ENCODE measurements at places on chromosomes 4 and X.

GRCh38 chr4:153159728-153160221, 44.5 kb upstream of the TRIM2 start:
- DNase-seq: no peak

GRCh38 chrX:20001588-20001987, 10.7 kb upstream of the BCLAF3 start:
- DNase-seq: no peak

DNA sequence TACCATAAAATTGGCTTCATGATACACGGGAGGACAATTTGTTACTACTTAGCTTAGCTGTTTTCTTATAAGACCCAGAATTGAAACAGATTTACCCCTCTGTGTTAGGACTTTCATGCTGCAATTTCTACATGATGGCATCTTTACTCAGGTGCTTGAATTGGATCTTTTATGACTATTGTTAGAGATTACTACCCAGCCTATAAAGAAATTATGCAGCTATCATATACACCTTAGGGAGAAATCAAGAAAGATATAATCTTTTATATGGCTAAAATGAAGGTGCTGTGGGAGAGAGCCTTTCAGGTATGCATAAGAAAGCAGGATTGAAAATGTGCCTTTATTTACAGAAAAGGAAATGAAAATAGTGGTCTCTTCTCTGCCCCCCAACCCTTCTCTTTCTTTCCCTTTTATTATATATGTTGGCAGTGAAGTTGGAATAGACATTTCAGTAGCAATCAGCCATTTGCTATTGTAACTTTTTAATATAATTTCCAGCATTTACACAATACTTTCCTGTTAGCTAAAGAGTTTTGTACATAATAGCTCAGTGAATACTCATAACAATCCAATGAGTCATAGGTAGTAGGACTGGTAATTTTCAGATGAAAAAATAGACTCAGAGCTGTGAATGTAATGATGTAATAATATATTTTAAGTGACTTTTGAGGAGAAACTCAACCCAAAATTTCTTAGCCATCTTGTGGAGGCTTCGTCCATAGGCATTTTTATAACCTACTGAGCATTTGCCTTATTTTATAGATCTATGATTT, 311.8 kb downstream of the ADGRL3 start:
- no peak for DNase-seq

DNA sequence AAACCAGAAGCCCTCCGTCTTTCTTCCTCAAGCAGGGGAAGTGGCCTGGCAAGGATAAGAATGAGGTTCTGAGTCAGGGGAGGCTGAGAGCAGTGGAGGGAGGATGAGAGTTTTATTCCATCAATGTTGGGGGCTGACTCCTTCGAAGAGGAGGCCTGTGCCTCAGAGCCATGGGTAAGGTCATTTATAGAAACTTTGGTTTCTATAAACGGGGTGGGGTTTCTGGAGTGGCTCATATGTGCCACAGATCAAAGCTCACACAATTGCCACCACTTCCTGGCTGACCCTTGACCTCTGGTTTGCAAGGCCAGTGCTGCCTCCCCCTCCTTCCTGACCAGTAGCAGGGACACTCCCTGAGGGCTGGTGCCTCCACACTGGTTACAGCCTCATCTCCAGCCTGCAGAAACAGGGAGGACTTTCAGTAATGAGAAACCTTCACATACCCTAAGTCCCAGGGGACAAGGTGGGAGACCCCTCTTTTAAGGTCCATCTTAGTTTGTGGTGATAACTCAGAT, 166.0 kb downstream of the PDGFRA start:
- no peak for DNase-seq

GRCh38 chr4:98502624-98503023, 155.8 kb downstream of the TSPAN5 start:
- DNase-seq: no peak

DNA sequence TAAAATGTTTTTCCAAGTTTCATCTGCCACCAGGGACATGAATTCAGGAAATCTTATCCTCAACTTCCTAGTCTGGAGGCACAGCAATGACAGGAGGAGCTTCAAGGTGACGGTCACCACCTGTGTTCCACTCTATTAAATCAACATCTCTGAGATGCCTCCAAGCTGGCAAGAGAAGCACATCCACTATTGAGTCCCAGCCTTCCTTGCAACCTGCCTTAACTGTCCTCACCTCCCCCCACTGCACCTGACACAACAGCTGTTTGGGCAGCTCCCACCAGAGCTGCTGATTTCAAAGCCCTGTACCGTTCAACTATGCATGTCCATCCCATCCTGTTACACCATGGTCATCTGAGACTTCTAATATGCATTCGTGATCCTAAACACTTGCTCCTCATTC, 123.4 kb downstream of the COL25A1 start:
- no peak for DNase-seq

- DNase-seq: no peak
These were observed 36.7 kb upstream of the FBXW7 start for GRCh38 chr4:152572417-152573086.

DNA sequence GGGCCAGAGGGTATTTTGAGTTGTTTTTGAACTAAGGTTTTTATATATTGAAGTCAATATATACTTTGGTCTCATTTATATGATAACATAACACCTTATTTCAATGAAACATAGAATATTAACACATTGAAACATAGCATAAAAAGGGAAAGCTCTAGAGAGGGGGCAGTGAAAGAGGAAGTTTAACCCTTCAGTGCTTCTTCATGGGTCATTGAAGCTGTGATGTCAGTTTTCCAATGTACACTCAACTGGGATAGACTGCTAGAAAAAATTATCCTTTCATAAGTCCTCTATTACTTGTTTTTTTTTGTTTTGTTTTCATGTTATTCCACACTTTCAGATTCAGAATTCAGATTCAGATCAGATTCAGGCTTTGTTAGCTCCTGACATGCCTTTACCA, 442.7 kb downstream of the EPHA5 start:
- DNase-seq: no peak
